EH (cell line): ENCODE measurements at places on chromosomes 3 and 15.

GRCh38 chr3:27216955-27217552 lies 152.1 kb downstream of the NEK10 start:
- DNase-seq, result peak; percentile 84

- no peak for DNase-seq
Measured at GRCh38 chr3:134696155-134696554, 45.3 kb upstream of the KY start.

- no peak for DNase-seq
Measured at GRCh38 chr3:60336061-60336460, 915.2 kb downstream of the FHIT start.

GRCh38 chr15:76823890-76824289 lies 81.2 kb downstream of the SCAPER start:
- DNase-seq, result peak; percentile 2

GRCh38 chr3:126523745-126524428 lies at the start of gene CHST13:
Gene CHST13 (plus strand): TSS chr3:126524155. CDS start chr3:126524333, 178 bp downstream.
- peak; percentile 50 for DNase-seq

- DNase-seq, result peak; percentile 21
Measured at GRCh38 chr15:61951949-61952348, 108.3 kb downstream of the VPS13C start.

GRCh38 chr3:8518138-8518537 lies 16.5 kb downstream of the LMCD1 start:
- peak; percentile 91 for DNase-seq

- no peak for DNase-seq
Measured at GRCh38 chr15:78437107-78437761, 782 bp upstream of the IREB2 start.

- no peak for DNase-seq
Measured at GRCh38 chr15:80105193-80105592, 45.7 kb downstream of the ZFAND6 start.

DNA sequence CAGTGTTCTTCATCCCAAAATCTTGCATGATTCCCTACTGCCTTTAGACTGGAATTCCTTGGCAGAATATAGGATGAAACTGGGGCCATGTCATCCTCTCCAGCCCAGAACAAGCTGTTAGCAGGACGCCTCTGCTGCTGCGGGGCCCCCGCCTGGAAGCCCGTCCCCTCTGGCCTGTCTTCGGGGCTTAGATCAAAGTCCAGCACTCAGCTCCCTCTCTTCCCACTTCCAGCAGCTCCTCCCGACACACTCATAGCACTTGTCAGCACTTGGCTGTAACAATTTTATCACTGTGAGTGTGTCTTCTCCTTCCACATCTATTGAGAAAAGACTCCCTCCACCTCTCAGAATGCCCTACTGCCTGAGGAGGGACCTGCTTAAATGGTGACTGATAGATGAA lies 112.0 kb upstream of the HACD2 start:
- DNase-seq, result no peak

DNA sequence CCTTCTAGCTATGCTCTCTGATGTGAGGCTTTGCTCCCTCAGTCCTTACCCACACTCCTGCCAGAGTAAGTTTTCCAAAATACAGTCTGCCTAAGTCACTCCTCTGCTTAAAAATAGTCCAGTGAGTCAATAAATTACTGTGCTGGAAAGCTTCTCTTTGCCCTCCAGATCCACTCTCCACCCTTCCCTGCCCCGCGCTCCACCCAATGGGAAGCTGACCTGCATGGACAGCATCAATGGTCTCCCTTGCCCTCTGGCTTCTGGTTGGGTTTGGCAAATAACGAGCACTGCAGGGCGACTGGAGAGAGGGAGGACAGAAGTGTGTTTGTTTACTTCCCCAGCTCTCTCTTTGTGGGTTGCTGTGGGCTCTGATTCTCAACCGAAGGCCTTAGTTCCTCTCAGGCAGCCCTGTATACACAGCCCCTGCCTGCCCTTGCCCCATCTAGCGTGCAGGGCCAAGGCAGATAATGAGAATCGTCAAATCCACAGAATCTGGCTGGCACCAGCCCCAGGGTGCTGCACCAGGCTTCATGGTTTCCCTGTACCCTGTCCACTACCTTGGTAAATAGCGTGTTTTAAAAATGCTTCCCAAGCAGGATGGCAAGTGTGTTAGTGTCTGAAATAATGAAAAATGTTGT lies 110.4 kb downstream of the ADAMTSL3 start:
- no peak for DNase-seq

GRCh38 chr15:97652700-97653167 lies 307.8 kb upstream of the ARRDC4 start:
- DNase-seq, result no peak

GRCh38 chr15:74889390-74889882 lies 406 bp upstream of the MPI start:
- DNase-seq, result peak; percentile 63

DNA sequence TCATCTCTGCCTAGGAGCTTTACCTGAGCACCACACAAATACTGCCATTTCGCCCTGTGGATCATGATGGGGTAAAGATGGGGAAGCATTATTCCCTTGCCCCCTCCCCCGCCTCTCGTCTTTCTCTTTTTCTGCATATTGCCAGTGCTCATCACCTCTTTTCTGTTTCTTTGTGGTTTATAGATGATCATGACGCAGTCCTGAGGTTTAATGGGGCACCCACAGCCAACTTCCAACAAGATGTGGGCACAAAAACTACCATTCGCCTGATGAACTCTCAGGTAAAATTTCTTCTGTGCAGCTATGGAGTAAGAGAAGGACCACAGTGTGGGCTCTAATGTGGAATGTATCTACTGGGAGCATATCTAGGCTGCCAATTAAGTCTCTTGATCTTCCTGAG lies 88.2 kb downstream of the RPL39L start:
- DNase-seq, result no peak

DNA sequence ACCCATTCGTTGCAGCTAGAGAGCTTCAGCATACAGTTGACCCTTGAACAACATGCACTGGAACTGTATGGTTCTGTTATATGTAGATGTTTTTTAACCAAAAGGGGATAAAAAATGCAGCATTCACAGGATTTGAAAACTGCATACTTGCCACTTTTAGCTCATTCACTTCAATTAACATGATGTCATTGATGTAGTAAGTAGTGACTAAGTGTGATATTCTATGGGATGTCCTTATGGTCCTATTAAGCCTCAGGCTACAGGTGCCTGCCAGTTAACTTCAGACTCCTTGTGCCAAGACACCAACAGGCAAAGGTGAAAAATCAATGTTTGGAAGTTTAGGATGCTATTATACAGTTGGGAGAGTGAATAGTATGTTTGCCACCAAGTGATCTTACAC lies 553.6 kb upstream of the NECTIN3 start:
- DNase-seq, result no peak

GRCh38 chr15:33226559-33227181 lies 32.2 kb upstream of the FMN1 start:
- peak; percentile 53 for DNase-seq

DNA sequence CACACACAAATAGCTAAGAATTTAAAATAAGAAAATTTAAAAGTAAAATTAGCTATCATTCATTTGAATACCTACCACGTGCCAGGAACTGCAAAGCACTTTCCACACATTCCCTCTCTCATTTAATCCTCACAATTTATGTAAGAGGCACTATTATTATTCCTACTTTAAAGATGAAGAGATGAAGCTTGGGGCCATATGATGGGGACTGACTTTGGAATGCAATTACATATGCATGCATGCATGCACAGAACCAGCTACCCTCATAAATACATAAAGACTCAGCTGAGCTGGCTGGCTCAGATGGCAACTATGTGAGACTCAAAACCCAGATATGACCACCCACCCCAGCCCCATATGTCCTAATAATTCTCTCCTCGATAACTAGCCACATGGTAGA lies 31.7 kb upstream of the THUMPD3 start:
- no peak for DNase-seq

DNA sequence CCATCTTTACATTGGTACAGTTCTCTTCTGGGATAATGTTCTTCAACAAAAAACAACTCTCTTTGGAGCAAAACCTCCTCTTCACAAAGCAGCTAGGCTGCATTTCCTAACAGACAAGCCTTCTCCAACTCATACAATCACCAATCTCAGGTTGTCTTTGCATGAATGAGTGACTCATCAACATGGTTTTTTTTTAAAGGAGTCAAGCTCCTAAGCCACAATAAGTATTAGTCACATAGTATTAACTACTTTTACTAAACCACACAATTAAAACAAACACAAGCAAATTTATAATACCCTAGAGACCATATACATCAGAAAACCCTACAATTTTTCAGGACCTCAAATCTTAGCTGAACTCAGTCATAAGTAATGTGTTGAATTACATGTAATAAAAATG lies 137.4 kb downstream of the TBC1D5 start:
- DNase-seq, result peak; percentile 82

DNA sequence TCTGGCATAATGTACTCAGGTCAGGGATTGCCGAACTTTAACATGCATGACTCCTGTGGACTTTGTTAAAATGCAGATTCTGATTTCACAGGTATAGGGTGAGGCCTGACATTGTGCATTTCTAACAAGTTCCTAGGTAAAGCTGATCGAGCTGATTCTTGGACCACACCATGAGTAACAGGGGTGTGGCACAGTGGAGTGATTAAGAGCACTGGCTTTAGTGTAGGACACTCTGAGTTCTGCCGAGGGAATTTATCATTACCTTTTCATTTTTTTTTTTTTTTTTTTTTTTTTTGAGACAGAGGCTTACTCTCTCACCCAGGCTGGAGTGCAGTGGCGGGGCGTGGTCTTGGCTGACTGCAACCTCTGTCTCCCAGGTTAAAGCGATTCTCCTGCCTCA lies 169.3 kb downstream of the ADAMTS9 start:
- DNase-seq, result no peak

GRCh38 chr3:9158865-9159630 lies 90.4 kb downstream of the SRGAP3 start:
- no peak for DNase-seq

GRCh38 chr3:46453526-46454208 lies 11.0 kb downstream of the LTF start:
- no peak for DNase-seq

DNA sequence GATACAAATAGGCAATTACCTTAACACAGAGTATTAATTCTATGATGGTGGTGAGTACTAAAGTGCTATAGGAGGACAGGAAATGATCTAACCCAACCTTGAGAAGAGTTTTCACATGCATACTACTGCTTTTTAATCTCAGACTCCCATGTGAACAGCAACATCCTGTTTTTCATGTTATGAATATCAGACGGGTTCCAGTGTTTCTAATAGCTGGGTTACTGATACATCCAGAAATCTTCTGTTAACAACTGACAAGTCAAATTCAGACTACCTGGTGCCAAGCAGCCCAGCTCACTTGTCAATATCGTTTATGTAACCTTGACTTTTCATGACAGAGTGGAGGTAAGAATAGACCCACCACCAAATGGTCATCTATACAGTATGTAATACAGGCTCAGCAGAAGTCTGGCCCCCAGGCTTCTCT lies 220.2 kb upstream of the COL8A1 start:
- no peak for DNase-seq

- no peak for DNase-seq
Measured at GRCh38 chr3:31936420-31937060, 44.5 kb downstream of the OSBPL10 start.

DNA sequence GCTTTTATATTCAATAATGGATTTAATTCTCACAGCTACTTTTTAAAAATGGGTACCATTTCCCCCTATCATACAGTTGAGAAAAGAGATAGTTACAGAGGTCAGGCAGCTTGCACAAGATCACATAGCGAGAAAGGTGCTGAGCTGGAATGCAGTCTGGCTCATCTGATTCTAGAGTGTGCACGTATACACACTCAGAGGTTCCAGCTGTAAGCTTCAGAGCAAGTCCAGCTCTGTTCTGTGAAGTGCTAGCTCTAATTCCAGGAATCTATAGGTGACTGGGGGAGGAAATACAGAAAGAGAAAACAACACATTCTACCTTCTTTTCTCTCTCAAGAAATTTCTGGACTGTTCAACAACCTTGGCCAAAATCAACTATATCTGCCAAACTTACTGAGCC lies 318.7 kb downstream of the FOXP1 start:
- DNase-seq, result no peak

GRCh38 chr3:38138349-38139190 lies at the start of gene MYD88:
Gene MYD88 (plus strand): TSS chr3:38138661. CDS start chr3:38138701, 40 bp downstream.
- DNase-seq, result peak; percentile 73

DNA sequence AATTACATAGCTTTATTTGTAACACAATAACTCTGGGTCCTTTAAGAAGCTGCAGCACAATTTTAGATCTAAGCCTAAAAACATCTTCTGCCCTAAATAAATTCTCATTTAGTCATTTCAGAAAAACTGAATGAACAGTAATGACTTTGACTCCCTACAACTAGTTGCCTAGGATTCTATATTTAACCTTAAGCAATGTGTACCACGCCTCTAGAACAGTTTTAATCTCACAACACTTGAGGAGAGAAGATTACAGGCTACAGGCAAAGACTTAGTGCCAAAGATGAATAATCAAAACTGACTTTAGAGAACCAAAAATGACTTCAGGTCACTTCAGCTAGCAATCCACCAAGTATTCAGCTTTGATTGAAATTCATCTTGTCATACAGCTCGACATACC lies 192.8 kb downstream of the ULK4 start:
- no peak for DNase-seq

DNA sequence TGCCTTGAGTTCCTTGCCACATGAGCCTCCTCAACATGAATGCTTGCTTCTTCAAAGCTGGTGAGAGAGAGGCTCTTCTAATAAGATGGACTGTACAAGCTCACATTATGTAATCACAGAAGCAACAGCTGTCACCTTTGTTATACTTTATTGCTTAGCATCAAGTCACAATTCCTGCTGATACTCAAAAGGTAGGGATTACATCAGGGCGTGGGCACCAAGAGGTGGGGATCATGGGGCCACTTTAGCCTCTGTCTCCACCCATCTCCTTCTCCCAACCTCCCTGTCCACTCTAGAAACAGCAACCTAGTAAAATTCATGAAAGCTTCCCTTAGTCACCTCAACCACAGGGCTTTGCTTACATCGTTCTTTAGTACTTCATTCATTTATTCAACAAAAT lies 95.9 kb downstream of the FAM43A start:
- DNase-seq, result no peak

- no peak for DNase-seq
Measured at GRCh38 chr15:90036806-90037510, 35.8 kb downstream of the ZNF710 start.

DNA sequence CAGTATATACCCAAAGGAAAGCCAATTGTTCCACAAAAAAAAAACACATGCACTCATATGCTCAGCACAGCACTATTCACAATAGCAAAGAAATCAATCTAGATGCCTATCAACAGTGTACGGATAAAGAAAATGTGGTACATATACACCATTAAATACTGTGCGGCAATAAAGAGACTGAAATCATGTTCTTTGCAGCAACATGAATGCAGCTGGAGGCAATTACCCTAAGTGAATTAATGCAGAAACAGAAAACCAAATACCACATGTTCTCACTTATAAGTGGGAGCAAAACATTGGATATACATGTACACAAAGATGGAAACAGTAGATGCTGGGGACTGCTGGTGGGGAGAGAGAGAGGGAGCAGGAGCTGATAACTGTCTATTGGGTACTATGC lies 124.2 kb upstream of the AADACL2 start:
- no peak for DNase-seq

- peak; percentile 21 for DNase-seq
Measured at GRCh38 chr3:67468511-67468910, 185.9 kb downstream of the SUCLG2 start.
